RPMI8226 (cell line): ENCODE measurements at places on chromosomes 5 and 9.

GRCh38 chr5:11609570-11610303 lies 294.5 kb downstream of the CTNND2 start:
- no peak for DNase-seq

DNA sequence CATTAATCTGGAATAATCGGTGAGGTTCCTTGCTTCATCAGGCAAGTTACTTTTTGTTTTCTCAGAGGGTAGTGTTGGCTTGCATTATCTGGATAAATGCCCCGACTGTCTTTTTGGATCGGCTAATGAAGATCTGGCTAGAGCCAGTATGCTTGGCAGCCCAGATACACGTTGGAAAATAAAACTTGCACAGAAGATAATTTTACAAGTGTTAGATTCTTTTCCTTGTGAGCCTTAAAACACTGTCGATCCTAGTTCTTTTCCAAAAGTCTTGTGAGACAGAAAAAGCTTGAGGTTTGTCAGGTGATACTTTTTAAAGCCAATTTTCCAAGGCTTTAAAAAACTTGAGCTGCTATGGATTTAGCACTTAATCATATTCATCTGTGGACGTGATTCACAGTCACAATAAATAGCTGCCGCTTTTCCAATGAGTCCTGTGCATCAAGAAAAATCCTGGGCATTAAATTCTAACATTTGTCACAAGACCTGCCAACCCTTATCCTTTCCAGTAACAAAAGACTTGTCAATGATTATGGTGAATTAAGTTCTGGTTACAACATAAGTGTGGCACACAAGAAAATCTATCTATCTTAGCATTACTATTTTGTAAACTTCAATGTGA lies 68.5 kb downstream of the PRLR start:
- DNase-seq = no peak

DNA sequence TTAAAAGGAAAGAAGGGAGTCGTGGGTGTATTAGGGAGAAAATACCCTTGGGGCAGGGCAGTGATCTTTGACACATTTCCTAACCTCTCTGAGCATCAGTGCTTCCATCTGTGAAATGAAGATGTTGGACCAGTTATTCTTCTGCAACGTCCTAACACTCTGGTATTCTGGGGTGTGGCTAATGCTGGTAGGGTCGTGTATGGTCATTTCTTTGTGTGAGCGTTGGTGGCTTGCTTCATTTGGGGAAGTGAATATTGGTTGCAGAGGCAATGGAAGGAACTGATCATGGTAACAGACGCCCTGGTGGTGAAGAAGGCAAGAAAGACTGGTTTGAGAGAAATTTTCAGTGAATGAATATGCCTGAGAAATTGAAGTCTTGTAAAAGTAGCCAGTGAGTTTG lies 67.9 kb upstream of the TTC23L start:
- no peak for DNase-seq

DNA sequence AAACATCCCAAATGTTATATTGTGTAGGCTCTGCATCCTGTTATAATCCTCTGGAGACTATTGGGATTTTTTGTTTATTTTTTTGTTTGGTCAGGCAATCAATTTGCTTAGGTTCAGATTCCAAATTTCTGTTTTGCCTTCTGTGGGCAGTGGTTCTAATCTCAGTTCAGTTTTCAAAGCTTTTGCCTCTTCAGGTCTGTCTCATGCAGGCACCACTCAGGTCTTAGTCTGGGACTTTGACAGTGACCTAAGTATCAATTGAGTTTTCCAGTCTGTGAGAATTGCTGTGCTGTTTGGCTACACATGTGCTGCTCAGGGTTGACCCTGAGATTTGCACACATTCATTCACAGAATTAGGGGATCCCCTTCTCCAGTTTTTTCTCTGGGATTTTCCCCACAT lies 14.1 kb downstream of the SNX2 start:
- no peak for DNase-seq

DNA sequence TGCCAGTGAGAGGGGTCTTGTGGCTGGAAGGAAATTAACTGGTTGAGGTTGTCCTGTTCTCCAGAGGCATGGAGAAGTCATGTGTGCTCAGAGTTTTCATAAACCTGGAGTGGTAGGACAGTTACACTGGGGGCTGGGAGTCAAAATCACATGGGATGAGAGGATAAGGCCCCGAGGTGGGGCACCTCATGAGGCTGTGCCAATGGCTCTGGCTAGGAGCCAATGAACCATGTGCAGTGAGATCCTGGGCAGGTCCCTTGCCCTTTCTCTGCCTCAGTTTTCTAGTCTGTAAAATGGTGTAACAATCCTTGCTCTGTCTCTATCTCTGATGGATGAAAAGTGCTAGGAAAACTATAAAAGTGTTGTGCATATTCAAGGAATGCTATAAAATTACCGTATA lies 7.0 kb upstream of the SYNPO start:
- no peak for DNase-seq

DNA sequence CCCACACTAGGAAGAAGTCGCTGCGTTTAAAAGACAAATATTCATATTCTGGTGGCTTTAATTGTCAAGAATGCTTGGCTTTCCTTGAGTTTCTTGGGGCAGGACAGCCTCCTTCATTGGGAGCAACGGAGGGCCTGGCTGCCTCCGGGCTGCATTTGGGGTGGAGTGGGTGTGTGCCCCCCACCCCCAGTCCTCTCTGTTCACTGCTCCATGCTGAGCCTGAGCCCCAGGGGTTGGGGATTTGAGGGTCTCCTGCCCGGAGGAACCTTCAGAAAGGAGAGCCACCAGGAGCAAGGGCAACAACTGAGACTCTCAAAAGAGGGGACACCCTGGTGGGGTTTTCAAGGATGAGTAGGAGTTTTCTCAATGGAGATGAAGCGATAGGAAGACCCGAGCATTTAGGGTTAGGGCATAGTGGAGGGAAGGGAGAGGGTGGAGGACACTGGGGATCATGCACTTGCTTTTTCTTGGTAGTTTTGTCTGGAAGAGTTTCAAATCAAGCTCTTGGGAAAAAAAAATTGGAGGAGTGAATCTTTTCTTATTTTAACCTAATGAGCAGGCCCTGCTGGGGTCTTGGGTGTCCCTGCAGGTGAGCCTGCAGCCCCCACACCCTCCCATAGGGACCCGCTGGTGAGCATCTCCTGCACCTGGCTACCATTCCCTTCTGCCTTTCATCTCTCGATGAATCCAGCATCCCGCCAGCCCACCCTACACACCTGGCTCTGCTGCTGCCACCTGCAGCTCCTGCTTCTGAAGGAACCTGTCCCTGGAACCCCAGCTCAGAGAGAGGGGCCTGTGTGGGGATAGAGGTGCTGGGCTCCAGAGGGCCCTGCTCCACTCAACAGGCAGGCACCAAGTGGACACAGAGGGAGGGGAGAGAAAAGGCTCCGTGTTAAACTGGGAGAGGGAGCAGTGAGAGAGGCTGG lies 4.1 kb downstream of the SLC6A19 start:
- DNase-seq = no peak

GRCh38 chr5:170148430-170149205 lies 42.9 kb downstream of the FOXI1 start:
- no peak for DNase-seq

DNA sequence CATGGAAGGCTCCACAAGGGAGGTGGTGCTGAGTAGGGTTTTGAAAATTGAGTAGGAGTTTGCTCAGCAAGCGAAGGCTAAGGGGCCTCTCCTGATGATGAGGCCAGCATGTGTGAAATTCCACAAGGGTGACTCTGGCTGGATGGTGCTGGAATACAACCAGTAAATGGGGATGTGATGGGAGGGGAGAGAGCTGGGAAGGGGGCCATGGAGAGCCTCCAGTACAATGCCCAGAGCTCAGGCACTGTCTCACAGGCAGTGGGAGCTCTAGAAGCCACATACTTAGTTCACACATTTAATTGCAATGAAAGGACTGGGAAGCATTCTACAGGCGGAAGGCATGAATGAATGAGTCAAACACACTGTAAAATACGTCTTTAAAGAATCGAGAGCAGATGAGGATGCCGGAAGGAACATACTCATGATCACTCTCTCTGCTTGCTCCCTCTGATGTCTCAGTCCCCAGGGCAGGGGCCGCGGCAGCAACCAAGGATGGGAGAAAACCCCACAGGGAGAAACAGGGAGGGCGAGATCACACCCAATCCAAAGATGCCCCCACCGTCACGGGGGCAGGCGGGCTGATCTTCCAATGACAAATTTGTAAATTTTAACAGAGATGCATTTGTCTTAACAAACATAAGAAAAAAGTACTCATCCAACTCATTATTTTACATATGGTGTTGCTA lies 261.0 kb downstream of the NSG2 start:
- DNase-seq = no peak

DNA sequence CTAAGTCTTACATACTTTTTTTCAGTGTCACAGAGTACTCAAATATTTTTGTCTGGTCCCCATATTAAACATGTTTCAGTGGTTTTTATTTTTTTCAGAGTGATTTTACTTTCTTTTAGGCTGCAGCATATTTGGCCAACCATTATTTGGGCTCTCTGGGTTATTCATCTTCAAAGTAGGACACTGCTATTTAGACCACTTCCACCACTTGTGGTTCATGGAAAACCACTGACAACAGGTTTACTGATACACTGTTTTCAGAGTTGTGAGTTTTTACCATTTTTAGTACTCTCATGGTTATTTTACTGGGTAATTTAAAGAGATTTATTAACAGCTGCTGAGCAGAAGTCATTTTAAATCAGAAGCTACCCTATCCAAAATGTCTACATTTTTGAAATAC lies 437.6 kb downstream of the KIAA0825 start:
- DNase-seq = no peak

DNA sequence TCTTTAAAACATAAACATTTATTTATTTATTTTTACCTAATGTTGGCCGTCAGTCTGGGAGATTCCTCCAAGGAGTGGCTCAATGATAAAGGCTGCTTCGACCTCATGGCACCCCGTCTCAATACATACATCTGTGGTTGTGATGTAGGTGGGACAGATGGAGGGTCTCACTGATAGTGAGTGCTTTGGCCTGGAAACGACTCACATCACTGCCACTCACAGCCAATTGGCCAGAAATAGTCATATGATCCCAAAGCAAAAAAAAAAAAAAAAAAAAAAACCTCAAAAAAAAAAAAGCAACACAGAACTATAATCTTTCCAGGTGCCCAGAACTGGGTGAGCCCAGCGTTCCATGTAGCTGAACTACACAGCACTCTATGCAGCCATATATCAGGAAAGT lies 125.4 kb downstream of the PSAT1 start:
- no peak for DNase-seq

DNA sequence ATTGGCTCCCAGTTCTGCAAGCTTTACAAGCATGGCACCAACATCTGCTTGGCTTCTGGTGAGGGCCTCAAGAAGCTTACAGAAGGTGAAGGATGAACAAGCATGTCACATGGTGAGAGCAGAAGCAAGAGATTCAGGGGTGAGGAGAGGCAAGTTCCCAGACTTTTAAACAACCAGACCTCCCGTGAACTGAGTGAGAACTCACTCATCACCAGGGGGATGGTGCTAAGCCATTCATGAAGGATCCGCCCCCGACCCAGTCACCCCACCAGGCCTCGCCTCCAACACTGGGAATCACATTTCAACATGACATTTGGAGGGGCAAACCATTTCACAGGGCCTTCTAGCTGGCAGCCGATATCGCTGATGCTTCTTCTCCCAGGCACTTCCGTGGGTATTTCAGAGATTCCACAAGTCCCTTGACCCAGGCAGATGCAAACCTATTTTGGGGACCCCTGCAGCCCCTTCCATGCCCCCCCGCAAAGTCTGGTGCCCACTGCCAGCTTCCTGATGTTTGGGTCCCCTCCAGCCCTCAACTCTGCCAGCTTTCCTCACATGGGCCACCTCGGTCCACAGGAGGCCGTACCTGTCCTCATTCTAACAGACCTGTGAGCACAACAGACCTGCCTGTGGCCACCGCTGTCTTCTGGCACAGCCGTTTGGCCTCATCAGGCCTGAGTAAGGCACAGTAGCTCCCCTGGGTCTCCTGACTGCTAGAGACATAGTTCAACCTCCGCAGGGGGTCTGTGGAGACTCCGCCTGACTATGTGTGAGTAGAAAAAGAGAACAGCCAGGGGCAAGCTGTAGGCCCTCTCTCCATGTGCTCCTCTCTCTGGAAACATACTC lies 60.7 kb upstream of the ANGPTL2 start:
- no peak for DNase-seq

DNA sequence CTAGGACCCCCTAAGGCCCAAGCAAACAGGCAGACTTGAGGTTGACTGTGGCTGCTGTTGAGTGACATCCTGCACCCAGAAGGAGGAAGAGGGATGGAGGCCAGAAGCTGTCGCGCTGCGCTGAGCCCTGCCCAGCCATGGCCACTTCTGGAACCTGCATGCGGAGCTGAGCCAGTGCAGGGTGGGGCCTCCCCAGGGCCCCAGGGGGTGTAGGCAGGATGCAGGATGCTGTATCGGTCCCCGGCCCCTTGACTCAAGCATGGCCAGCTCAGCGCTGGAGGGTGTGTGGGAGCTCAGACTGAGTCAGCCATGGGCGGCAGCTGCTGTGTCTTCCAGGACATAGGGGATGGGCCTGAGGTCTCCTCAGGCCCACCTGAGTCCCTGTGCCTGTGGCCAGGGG lies 26.9 kb downstream of the GLT6D1 start:
- DNase-seq = no peak

- DNase-seq = peak; percentile 36
These were observed 163.4 kb downstream of the GHR start for GRCh38 chr5:42586625-42587024.

DNA sequence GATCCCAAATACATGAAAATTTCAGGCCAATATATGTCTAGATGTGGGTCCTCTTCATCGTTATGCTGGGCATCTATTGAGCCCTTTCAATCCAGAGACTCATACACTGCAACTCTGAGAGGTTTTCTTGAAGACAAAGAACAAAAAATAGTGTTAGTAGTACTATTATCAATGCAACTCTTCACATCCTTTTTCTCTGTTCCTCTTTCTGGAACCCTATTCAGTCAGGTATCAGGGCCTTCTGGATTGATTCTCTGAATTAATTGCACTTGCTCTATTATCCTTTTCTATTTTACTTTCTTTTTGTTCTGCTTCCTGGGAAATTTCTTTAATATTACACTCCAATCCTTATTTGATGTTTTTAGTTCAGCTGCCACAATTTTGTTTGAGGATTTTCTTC lies 18.5 kb upstream of the FAM120A start:
- no peak for DNase-seq
